BJ (cell line): ENCODE measurements at places on chromosomes 3 and 15.

GRCh38 chr3:134485075-134485717, 589 bp downstream of the ANAPC13 start:
- DNase-seq: no peak

- no peak for DNase-seq
These were observed 14.0 kb upstream of the EMC3 start for GRCh38 chr3:10000686-10001085.

- DNase-seq: no peak
These were observed 33.2 kb downstream of the ST3GAL6 start for GRCh38 chr3:98796334-98796733.

DNA sequence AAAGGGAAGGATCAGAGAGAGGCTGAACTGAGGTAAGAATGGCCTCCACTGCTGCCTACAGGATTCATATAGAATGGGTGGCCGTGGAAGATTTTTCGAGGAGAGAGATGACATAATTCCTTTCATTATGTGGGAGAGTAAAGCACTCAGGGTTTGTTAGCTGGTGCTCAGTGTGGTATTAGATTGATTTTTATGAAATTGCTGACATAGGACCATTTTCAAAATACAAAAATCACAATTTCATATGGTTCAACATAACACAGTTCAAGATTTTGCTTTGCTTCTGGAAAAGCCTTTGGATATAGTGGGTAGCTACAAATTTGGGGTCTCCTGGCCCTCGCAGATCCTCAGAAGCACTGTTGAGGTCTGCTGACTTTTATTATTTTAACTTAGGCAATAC, 95.4 kb downstream of the KCNAB1 start:
- DNase-seq: no peak

DNA sequence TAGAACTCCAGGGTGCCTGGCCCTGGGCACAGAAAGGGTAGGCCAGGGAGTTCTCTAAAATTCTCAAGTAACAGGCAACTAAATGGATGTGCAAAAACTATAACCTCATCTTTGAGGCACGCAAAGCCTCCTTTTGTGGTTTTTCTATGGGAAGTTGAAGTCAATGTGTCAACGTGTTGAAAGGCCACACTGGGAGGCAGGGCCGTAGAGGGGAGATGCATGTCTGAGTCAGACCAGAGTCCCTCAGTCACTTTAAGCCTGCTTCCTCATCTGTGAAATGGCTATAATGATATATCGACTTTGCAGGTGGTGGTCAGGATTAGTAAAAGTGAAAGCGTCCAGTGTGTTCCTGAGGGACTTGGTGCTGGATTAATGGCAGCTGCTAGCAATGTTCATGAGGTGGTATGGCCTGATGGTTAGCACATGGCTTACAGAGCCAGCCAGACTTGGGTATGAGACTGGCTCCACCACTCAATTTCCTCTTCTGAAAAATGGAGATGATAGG, 17.0 kb downstream of the TGM5 start:
- DNase-seq: peak; percentile 35

DNA sequence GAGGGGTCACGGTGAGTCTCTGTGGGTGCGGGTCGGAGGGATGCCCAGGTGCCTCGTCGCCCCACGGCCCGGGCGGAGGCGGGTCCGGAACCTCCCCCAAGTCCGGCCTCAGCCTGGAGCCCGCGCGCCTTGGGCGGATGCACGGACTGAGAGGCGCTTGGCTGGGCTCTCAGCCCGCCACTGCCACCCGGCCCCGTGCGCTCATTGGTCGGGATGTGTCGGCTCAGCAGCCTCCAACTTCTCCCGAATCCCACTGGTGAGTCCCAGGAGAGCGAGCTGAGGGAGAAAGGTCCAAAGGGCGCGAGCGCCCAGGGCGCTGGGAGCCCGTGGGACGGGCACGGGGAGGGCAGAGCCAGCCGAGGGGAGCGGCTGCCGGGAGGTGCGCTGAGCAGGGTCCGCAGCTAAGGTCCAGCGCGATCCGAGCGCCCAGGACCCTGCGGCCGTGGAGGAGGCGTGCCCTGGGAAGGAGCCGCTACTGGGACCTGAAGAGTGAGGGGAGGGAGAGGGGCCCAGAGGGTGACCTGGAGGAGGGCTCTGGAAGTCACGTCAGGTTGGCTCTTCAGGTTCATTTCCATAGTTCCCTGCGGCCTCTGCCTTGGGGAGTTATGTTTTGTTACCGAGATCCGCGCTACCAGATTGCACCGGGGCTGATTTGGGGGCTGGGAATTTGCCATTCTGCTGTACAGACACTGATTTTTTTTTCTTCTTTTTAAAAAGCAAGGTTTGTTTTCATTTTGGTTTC, at the start of gene MME:
Gene MME (plus strand): TSS at position 574 of the 742 bp plus-strand sequence. CDS start 3,849 bp downstream, outside the sequence.
- no peak for DNase-seq

GRCh38 chr15:93179072-93179471, 90.1 kb upstream of the RGMA start:
- no peak for DNase-seq

- no peak for DNase-seq
These were observed 134.3 kb downstream of the ATP10A start for GRCh38 chr15:25728816-25729215.

GRCh38 chr3:171802590-171802956, 7.7 kb downstream of the PLD1 start:
- DNase-seq: no peak

DNA sequence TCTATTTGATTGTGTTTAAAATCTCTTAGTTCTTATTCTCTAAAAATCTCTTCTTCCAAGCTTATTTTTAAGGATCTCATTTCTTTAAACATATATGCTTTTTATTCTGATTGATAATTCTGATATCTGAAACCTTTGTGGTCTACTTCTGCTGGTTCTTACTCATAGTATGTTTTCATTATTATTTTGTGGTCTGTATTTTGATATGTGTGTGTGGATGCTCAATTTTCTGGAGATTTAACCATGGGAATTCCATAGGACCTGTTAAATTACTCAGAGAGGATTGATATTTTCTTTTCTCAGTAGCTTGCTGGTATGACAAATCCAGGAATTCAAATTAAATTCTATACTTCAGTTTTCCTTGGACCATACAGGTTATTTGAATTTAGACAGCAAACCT, 14.7 kb upstream of the HHLA2 start:
- no peak for DNase-seq

GRCh38 chr15:74385733-74386132, 18.3 kb upstream of the CYP11A1 start:
- DNase-seq: no peak
